ENCODE measurements at places on chromosomes 5 and 9.

DNA sequence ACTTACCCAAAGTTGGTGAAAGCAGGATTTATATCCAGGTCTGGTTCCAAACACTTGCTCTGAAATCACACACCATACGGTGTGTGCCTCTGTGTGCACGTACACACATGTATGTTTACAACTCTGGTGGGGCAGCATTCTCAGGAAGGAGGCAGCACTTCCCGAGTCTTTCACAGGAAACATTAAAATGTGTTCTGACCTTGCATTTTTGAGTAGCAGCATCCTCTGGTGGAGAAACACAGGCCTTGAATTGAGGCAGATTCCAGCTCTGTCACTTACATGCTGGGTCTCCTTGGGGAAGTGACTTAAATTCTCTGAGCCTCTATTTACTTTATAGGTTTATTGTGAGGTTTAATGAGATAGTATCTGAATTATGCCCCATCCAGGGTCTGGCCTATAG lies 126.4 kb downstream of the RGS3 start:
- peak; percentile 47 for DNase-seq

DNA sequence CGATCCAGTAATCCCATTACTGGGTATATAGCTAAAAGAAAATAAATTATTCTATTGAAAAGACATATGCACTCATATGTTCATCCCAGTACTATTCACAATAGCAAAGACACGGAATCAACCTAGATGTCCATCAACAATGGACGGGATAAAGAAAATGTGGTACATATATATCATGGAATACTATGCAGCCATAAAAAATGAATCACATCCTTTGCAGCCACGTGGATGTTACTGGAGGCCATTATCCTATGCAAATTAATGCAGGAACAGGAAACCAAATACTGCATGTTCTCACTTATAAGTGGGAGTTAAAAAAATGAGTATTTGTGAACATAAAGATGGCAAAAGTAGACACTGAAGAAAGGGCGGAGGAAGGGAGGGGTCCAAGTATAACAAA lies 16.6 kb upstream of the IRGM start:
- no peak for DNase-seq

GRCh38 chr5:139870677-139871076 lies 75.1 kb downstream of the PSD2 start:
- DNase-seq: no peak

DNA sequence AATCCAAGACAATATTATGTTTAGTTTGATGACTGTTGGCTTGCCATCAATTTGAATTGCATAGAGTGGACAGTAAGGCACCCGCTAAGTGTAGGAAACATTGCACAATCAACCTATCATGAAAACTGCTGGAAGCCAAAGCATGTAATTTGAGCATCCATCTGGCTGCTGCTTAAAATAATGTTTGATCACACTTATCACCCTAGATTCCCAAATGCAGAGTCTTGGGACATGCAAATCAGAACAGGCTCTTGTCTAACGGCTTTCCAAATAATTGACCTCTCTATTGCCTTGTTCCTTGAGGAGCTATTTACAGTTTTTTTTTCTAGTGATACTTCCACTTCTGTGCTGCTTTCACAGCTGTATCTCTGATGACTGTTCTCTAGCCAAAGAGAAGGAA lies 342.1 kb downstream of the PRR16 start:
- no peak for DNase-seq

GRCh38 chr5:148974642-148975327 lies 88.1 kb downstream of the SH3TC2 start:
- no peak for DNase-seq

GRCh38 chr5:120240706-120241105 lies 223.4 kb upstream of the PRR16 start:
- no peak for DNase-seq

DNA sequence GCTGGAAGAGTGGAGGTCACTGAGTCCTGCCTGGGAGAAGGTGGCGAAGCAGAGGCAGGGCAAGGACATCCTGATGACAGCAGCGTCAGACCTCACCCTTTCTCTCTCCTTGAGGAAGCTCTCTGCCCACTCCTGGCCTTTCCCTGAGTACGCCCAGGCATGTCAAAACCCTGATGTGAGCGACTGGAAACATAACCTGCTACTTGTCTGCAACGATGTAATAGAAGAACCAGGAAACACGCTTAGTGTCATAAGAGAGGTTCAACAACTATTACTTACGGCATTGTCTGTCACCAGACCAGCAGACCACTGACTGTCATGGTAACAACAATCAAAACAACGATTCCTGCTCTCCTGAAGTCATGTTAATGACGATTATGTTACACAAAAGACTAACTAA lies 152.4 kb downstream of the ACTL7B start:
- DNase-seq: no peak

GRCh38 chr5:139131921-139132432 lies 66.2 kb downstream of the SIL1 start:
- no peak for DNase-seq

- DNase-seq: no peak
Measured at GRCh38 chr5:155936520-155937406, 390.2 kb upstream of the SGCD start.

- DNase-seq: no peak
Measured at GRCh38 chr5:76074487-76075065, 8.6 kb upstream of the SV2C start.

DNA sequence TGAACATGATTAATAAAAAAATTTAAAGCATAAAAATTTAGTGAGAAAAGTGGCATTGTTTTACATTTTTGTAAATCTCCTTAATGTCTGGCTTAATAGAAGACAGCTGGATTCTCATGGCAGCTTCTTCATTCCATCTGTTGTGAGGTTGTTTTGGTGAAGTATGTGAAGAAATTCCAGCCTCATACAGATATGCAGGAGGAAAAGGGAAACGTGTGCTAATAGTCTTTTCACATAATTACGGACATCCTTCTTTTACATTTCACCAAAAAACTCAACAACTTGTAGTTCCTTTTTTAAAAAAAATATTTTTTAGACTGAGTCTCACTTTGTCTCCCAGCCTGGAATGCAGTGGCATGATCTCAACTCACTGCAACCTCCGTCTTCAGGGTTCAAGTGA lies 46.9 kb downstream of the HACD4 start:
- no peak for DNase-seq

DNA sequence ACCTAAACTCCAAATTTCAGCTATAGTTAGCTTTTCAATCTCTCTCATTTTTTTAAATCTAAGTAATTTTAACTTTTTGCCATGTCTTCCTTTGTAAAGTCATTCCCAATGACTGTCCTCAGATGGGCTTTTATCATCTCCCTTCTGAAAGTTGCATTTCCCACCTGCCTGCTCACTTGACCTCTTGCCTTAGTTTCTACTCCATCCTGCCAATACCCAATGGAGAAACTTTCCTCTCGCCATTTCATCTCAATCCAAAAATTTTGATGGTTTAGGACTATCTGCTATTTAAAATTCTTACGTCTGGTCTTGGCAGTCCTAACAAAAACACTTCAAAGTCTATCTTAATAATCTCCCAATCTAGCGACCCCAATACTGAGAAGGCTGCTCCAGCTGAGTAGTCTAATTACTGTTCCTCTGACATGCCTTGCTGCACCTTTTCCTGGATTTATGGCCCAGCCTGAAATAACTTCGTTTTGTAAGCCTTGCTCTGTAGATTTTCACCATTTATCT lies 231.3 kb downstream of the PRR16 start:
- no peak for DNase-seq

- no peak for DNase-seq
Measured at GRCh38 chr9:33223696-33224095, 16.3 kb upstream of the SPINK4 start.

DNA sequence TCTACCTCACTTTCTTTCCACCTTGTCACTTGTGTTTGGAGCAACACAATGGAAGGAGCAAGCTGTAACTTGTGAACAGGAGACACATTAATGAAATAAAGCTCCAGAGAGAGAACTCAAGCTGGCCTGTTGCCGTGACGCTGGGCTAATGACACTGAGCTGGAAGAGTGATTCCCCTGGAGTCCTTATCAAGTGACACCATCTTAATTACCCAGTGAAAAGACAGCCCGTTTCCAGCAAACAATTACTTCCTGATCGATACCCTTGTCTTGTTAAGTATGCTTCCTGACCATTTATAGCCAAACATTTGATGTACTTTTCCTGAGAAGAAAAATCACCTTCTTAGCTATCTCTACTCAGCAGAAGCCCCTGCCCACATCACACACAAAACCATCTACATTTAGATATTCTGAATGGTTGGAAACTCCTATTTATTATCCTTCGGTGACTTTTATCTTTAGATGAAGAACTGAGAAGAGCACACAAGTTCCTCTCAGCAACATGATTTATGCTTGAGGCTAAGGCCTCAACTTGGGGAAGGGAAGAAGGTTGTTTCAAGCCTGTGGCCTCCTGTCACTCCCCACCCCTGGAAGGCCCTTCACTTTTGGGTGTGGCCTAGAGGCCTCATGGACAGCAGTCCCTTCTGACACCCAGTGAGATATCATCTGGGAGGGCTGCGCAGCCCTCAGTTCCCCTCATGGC lies 34.1 kb downstream of the CRHBP start:
- no peak for DNase-seq

DNA sequence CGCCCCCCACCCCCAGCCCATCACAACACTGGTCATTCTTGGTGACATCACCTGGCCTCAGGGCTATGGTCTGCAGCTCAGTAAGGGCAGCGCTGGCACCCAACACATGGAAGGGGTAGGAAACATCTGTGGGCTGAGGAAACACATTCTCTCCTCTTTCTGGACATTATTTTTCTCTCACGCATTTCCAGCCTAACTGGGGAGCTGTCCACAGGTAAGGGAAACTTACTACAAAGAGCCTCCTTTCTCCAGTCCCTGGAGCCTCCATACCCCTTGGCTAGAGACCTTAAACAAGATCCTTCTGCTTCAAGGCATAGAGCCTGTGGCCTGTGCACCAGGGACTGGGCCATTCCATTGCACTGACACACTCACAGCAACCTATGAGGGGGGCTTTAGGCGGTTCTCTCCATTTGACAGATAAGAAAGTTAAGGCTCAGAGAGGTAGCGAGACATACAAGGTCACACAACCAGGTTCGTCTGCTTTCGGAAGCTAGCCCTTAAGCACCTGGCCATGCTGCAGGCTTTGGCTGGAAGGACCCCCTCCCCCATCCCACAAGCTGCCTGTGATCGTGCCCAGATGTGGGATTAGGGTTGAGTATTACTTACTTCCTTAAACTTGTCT lies 40.7 kb downstream of the CXXC5 start:
- no peak for DNase-seq

DNA sequence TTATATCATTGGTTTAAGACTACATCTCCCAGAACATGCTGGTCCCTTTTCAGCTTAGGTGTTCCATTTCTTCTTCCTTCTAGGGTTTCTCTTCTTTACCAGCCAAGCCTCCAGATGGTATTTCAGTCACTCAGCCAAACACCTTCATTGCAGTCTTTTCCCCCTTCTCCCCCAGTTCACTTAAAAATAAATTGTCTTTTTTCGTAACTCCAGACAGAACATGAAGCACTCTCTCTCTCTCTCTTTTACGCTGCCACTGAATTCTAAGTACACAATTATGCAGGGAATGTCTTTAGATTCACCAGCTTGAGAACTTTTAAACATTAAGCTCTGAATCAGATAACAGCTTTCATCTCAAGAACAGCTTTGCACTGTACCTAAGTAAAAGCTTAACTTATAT lies 419.7 kb upstream of the BRINP1 start:
- no peak for DNase-seq

GRCh38 chr9:124477211-124477647 lies 27.0 kb downstream of the ADGRD2 start:
- no peak for DNase-seq

- DNase-seq: peak; percentile 71
Measured at GRCh38 chr5:173835661-173836060, 52.5 kb upstream of the CPEB4 start.

GRCh38 chr9:101201630-101202029 lies 173.1 kb downstream of the PLPPR1 start:
- DNase-seq: no peak

DNA sequence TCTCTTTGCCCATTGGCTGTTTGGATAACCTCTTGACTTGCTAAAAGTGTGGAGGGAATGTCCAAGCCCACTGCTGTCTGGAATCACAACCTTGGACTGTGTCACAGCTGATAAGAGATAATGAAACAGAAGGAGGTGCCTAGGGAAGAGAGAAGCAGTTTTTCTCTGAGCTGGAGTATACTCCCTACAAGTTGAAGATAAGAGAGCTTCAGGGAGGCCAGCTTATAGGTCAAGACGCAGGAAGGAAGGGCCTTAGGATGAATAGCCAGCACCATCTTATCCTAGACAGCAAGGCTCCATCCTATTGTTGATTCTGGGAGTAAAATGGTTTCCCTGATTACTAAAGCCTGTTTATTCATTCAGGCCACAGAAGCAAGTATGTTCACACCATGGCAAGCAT lies 244.7 kb downstream of the NPR3 start:
- no peak for DNase-seq

GRCh38 chr5:145975361-145976066 lies 39.1 kb downstream of the SH3RF2 start:
- DNase-seq: no peak

- no peak for DNase-seq
Measured at GRCh38 chr9:123680352-123680751, 249.6 kb downstream of the DENND1A start.

- no peak for DNase-seq
Measured at GRCh38 chr9:124348831-124349230, 66.4 kb downstream of the PSMB7 start.

GRCh38 chr5:80711938-80712337 lies 57.2 kb upstream of the DHFR start:
- no peak for DNase-seq

GRCh38 chr5:691817-692528 lies 1.2 kb downstream of the TPPP start:
- DNase-seq: no peak

All from hematopoietic multipotent progenitor cell treated with erythropoietin and hydrocortisone succinate and interleukin-3 and kit ligand, for 17 days (in vitro differentiated cells).